A549 treated with CORT108297 at 1 μM for 4 hours (cell line): ENCODE measurements at places on chromosomes 13 and 19. TPM values are rescaled to one million over a fixed set of nuclear protein-coding genes. Genes with fewer than 3 reads are reported as not detected.

Gene RXFP2
- total RNA-seq, result not detected in 5 replicates

Gene ADM5
- total RNA-seq, result 3.4 to 6.5 TPM (median 6.0 TPM) in 5 replicates

Gene LYPD5
- total RNA-seq, result 0.16 to 0.31 TPM (median 0.17 TPM) in 5 replicates

Gene ZNF132
- total RNA-seq, result 0.08 to 0.10 TPM (median 0.09 TPM) in 5 replicates

Gene SLC46A3
- total RNA-seq, result 1.5 to 2.0 TPM (median 1.8 TPM) in 5 replicates

Gene KLK4
- total RNA-seq, result 0.08 to 0.39 TPM (median 0.11 TPM) in 5 replicates

Gene FKBP8
- 116 to 162 TPM (median 158 TPM) in 5 replicates for total RNA-seq

Gene CRX
- not detected in 5 replicates for total RNA-seq

Gene ZNF419
- 5.6 to 8.0 TPM (median 6.6 TPM) in 5 replicates for total RNA-seq

Gene ZNF682
- total RNA-seq, result not detected in 5 replicates

Gene URAD
- total RNA-seq, result not detected in 5 replicates

Gene TDRD12
- 0.08 to 0.15 TPM (median 0.12 TPM) in 5 replicates for total RNA-seq

Gene KLK12
- total RNA-seq, result not detected in 5 replicates

Gene KHSRP
- total RNA-seq, result 192 to 210 TPM (median 205 TPM) in 5 replicates

Gene ZNF610
- 0.08 TPM in 1 of 5 replicates, not detected in the others for total RNA-seq

Gene ZNF283
- total RNA-seq, result 3.6 to 7.3 TPM (median 4.4 TPM) in 5 replicates

Gene NALCN
- total RNA-seq, result 3.1 to 5.2 TPM (median 4.8 TPM) in 5 replicates

Gene EFNB2
- total RNA-seq, result 2.9 to 3.2 TPM (median 3.0 TPM) in 5 replicates

Gene IZUMO2
- not detected in 5 replicates for total RNA-seq

Gene C5AR2
- 2.3 to 6.0 TPM (median 4.4 TPM) in 5 replicates for total RNA-seq

Gene APOC1
- total RNA-seq, result 119 to 132 TPM (median 122 TPM) in 5 replicates

Gene JAK3
- 0.22 to 0.43 TPM (median 0.30 TPM) in 5 replicates for total RNA-seq

Gene MYO1F
- 0.14 to 0.49 TPM (median 0.28 TPM) in 5 replicates for total RNA-seq

Gene CFAP97D2
- 0.18 TPM in 1 of 5 replicates, not detected in the others for total RNA-seq

Gene CILP2
- total RNA-seq, result 0.13 to 0.45 TPM (median 0.22 TPM) in 5 replicates

Gene GEMIN7
- total RNA-seq, result 85.7 to 94.2 TPM (median 89.0 TPM) in 5 replicates

Gene KLK6
- total RNA-seq, result 0.16 to 0.50 TPM (median 0.23 TPM) in 5 replicates

Gene DCT
- total RNA-seq, result not detected in 5 replicates
